Activated naive CD4-positive, alpha-beta T cell treated with anti-CD3 and anti-CD28 coated beads for 36 hours (primary cell): ENCODE measurements at places on chromosomes 16 and 17. TPM values are rescaled to one million over a fixed set of nuclear protein-coding genes. Genes with fewer than 3 reads are reported as not detected.

The TEKT3 gene
- total RNA-seq: not detected

The CNTNAP1 gene
- total RNA-seq: 1.4 TPM

The ZNF385C gene
- 0.36 TPM for total RNA-seq

The CACNG3 gene
- not detected for total RNA-seq

DNA sequence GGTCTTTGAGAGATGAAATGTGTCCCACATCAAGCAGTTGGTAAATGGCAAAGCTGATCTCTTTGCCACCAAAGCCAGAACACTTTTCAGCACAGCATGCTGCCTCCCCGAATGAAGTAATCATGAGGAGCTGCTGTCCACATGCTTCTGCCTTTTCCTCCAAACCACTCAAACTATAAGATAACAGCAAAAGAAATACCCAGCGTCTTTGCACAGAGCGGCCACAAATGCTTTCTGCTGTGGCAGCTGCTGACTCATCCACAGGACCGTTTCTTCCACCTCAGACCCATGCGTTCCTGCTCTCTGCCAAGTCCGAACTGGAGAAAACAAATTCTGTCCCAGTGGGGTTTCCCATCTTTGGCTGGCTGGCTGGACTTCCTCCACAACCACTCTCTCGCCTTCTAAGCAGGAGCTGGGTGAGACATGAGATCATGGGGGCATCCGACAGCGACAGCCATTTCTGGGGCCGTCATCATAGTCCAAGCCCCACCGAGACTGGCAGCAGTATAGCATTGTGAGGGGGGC, 27.1 kb downstream of the TBC1D3B start:
- DNase-seq: no peak

DNA sequence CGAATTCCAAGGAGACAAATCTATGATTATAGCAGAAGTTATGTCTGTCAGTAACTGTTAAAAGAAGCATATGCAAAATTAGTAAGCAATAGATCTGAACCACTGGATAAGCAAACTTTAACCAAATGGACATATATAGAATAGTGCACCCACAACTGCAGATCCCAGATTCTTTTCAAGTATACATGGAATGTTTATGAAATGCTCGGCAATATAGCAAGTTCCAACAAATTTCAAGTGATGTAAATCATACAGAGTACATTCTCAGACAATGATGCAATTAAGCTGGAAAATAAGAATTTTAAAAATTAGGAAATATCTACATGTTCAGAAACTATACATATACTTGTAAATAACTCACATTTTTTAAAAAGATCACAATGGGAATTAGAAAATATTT, 8.4 kb upstream of the HELZ start:
- DNase-seq: no peak

GRCh38 chr16:24769806-24770205, 40.4 kb downstream of the TNRC6A start:
- no peak for DNase-seq

DNA sequence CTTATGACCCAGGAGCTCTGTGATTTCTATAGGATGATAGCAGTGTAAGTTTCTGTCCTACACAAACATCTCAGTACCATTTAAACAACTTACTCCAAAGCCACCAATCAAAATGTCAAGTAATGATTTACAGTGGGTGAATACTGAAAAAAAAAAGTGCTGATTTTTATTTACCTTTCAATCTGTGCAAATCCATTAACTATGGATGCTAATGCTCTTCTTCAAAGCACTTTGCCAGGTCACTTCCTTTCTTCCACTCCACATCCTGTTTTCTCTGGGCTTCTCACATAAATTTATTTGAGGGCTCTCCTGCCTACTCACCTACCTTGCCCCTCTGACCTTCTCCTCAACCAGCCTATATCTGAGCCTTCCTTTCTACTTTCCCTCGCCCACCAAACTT, 101.6 kb downstream of the SKAP1 start:
- DNase-seq: no peak

- no peak for DNase-seq
Observed at GRCh38 chr16:2019518-2019920, at the start of gene NPW. Gene NPW, plus strand, starts transcription at chr16:2019785.

GRCh38 chr17:17570140-17570797, 21.2 kb downstream of the PEMT start:
- DNase-seq: no peak

- DNase-seq: no peak
Observed at GRCh38 chr17:75808549-75808904, 23.9 kb downstream of the UNK start.

- no peak for DNase-seq
Observed at GRCh38 chr16:8571061-8571596, 19.2 kb downstream of the TMEM114 start.

DNA sequence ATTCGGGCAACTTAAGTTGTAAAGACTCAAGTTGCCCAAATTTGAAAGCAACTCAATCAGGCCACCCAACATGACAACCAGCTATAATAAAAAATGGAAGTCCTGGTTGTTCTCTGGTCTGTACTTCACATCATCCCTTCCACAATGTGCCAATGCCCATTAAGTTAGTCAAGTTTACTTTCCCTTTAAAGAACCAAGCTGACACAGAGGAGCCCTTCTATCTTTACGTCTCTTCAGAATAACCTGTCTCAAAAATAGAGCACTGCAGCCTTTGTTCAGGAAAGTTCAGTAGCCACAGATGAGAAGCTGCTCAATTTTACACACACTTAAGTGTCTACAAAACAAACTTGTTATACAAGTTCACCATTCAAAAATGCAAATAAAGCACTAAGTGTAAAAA, 75.1 kb upstream of the C17orf78 start:
- no peak for DNase-seq

- DNase-seq: no peak
Observed at GRCh38 chr16:57304169-57305061, 19.9 kb upstream of the PLLP start.

DNA sequence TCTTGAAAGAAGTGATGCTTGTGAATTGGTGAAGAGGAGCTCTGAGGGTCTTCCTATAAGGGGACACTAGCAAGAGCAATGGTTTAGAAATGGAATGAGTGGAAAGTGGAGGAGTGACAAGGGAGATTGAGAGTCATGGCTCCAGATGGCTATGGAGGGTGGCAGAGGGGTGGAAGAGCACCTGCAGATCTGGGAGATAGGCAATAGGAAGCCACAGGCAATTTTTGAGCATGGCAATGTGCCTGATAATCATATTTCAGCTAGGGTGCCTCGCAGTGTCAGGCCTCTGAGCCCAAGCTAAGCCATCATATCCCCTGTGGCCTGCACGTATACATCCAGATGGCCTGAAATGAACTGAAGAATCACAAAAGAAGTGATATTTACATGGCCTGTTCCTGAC, 21.5 kb downstream of the RGS9 start:
- DNase-seq: no peak

GRCh38 chr17:79192503-79193351, 118.1 kb downstream of the ENGASE start:
- DNase-seq: peak; percentile 52

DNA sequence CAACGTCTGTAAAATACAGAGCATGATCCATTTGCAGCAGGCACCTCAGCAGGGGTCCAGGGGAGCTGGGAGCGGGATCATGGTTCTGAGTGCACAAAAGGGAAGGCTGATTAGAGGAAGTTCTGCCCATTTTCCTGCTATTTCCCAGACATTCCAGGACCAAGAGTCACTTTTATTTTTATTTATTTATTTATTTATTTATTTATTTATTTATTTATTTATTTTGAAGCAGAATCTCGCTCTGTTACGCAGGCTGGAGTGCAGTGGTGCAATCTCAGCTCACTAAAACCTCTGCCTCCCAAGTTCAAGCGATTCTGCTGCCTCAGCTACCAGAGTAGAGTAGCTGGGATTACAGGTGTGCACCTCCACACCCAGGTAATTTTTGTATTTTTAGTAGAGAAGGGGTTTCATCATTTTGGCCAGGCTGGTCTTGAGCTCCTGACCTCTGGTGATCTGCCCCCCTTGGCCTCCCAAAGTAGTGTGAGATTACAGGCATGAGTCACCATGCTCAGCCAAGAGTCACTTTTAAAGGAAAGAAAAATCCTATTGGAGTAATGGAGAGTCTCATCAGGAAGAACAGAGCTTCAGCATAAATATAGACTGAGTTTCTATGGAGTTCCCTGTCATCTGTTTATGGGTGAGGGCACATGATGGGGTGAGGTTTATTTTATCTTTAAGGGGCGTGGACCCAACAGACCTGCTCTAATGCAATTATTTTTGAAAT, 355.2 kb downstream of the HAPSTR1 start:
- DNase-seq: no peak
